ENCODE measurements at places on chromosomes 4 and X. TPM values are rescaled to one million over a fixed set of nuclear protein-coding genes. Genes with fewer than 3 reads are reported as not detected.

Gene DDX53
- not detected for total RNA-seq

Gene BEX1
- total RNA-seq, result not detected

Gene ITIH6
- not detected for total RNA-seq

Gene TRIM75
- not detected for total RNA-seq

Gene LANCL3
- total RNA-seq, result 0.32 TPM

Gene OTUD6A
- not detected for total RNA-seq

Gene MGAT4D
- total RNA-seq, result not detected

Gene CSAG3
- total RNA-seq, result not detected

Gene GRIA3
- total RNA-seq, result 1.1 TPM

Gene RTL3
- 0.59 TPM for total RNA-seq

Gene TRAM1L1
- total RNA-seq, result 1.6 TPM

Gene GLRA3
- total RNA-seq, result not detected

Gene UVSSA
- total RNA-seq, result 8.0 TPM

Gene UGT2B17
- not detected for total RNA-seq

Gene PABPC5
- total RNA-seq, result 0.70 TPM

Gene JADE3
- total RNA-seq, result 5.8 TPM

Gene DDX3X
- 143 TPM for total RNA-seq

Gene NOX1
- total RNA-seq, result not detected

Gene OTC
- not detected for total RNA-seq

Gene PLXNA3
- 27.3 TPM for total RNA-seq

Gene ASB12
- 0.85 TPM for total RNA-seq

Gene HMX1
- not detected for total RNA-seq

Gene CENPE
- total RNA-seq, result 0.37 TPM

Gene CDKL5
- 10.0 TPM for total RNA-seq

Gene CXCL8
- 0.71 TPM for total RNA-seq

Gene DIPK2B
- total RNA-seq, result 9.4 TPM

Gene DUX4
- not detected for total RNA-seq

Gene SPATA4
- total RNA-seq, result 0.31 TPM

Gene EDA2R
- 1.8 TPM for total RNA-seq

Gene XPNPEP2
- total RNA-seq, result 0.57 TPM

Gene NCAPG
- total RNA-seq, result 0.15 TPM

Gene SSX5
- not detected for total RNA-seq

Gene CXCL11
- total RNA-seq, result 0.40 TPM

Gene HTRA3
- 82.4 TPM for total RNA-seq

Gene SNX12
- total RNA-seq, result 50.8 TPM

Gene MOB1B
- 15.6 TPM for total RNA-seq

Gene RP2
- 3.6 TPM for total RNA-seq

Gene CORIN
- total RNA-seq, result 83.2 TPM

Gene FAM149A
- 11.9 TPM for total RNA-seq

Gene ETDB
- total RNA-seq, result not detected

Gene TRIM61
- 1.7 TPM for total RNA-seq

Gene CXCL6
- total RNA-seq, result 0.28 TPM

Gene POU3F4
- total RNA-seq, result not detected

Gene ZAR1
- total RNA-seq, result not detected

Gene TEX13C
- not detected for total RNA-seq

Gene EPGN
- not detected for total RNA-seq

Gene GABRA4
- total RNA-seq, result 19.0 TPM

Gene EVC2
- 0.94 TPM for total RNA-seq

Gene SCLT1
- 8.1 TPM for total RNA-seq

Gene CT45A5
- total RNA-seq, result not detected

Gene TBC1D8B
- total RNA-seq, result 2.8 TPM

Gene TMEM192
- total RNA-seq, result 14.4 TPM

Gene NEXMIF
- total RNA-seq, result 0.25 TPM

Gene TCEAL8
- 56.3 TPM for total RNA-seq

All from heart right ventricle (tissue), 16 donors.